ENCODE measurements at places on chromosomes 3 and 15.
A peak's percentile ranks its signal among the peaks of the same experiment; 100 is the strongest.

DNA sequence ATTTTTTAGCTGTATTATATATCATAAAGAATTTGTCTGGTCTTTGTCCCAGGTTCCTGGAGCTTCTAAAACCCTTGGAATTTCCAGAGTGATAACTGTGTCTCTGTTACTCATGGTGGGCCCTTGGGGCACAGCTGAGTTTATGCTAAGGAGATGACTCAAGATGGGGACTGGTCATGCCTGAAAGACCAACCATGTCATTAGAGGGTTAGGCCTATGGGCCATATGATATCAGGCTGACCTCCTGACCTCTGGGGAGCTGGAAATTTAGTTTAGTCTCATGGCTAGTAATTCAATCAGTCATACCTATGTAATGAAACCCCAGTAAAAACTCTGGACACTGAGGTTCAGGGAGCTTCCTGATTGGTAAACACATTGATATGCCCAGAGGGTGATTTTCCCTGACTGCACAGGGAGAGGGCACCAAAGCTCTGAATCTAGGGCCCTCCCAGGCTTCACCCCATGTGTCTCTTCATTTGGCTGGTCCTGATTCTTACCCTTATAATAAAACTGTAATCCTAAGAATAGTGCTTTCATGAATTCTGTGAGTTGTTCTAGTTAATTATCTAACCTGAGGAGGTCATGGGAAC, 69.6 kb downstream of the EEFSEC start:
- no peak for DNase-seq

DNA sequence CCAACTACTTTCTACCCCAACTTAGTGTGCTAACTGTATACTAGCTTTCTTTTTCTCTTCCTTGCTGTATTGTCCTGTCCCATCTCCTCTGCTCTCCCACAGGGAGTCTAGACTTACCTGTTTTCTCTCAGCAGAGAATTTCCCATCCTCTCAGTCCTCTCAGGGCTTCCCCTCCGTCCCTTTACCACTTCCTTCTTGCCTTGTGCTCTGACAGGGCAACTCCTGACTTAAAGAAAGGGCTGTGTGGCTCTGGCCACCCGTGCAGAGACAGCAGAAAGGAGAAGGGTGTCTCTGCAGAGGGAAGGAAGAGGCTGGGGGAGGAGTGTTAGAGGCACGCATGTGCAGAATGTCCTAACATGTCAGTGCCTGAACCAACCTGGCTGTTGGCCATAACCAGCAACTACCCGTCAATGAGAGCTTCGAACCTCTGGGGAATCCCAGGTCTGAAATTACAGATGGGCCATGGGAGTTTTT, at the start of gene GCSAM:
Gene GCSAM, minus strand, starts transcription at position 274 of the 474 bp plus-strand sequence. Its CDS starts 128 bp downstream, at position 146.
- peak; percentile 68 for DNase-seq

DNA sequence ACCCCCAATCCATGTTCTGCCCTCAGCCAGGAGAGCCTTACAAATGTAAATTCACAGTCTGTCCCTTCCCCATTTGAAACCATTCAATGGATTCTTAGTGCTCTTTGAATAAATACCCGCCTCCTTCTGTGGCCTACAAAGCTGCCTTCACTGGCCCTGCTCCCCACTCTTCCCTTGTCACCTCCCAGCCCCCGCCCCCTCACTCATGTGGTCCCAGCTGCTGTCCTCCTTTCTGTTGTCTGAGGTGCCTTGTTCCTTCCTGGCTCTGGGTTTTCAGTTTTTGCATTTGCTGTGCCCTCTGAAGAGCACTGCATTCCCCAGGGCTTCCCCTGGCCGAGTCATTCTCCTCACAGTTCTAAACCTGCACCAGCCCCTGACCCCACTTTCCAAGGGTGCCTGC, 3.2 kb downstream of the EFCAB12 start:
- DNase-seq: peak; percentile 28

GRCh38 chr15:46703871-46704637, 1013.3 kb upstream of the SEMA6D start:
- no peak for DNase-seq
